Activated T-cell treated with anti-CD3 and anti-CD28 coated beads, Interleukin-2, amount 50 U/mL, for 24 hours (primary cell): ENCODE measurements at places on chromosomes 11 and 22.

GRCh38 chr11:64810891-64811272 is 531 bp upstream of the MEN1 start:
- H3K36me3 ChIP-seq, result peaks cover 39% of the 10 kb centered on the region
- DNase-seq, result no peak
- H3K27me3 ChIP-seq, result no peaks in the 10 kb centered on the region
- H3K4me1 ChIP-seq, result peaks cover 35% of the 10 kb centered on the region
- peak overlapping the region; percentile 95 for H3K27ac ChIP-seq
- peak overlapping the region; percentile 96 for H3K4me3 ChIP-seq

DNA sequence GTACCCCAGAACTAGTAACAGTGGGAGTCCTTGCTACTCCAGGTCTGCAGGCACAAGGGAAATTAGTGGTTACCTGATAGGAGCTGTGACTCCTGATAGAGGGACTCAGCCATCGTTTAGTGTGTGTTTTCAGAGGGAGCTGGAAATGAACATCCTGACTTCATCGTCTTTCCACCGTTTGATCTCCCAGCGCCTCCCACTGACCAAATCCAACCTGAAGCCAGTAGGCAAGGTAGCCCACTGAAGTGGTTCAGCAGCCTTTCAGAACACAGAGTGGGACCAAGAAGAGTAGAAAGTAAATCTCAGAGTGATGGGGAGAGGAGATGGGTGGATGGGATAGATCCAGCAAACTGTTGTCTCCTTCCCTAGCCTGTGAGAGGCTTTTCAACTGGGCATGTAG is 385.9 kb downstream of the INSC start:
- no peaks in the 10 kb centered on the region for H3K36me3 ChIP-seq
- H3K27ac ChIP-seq, result no peak overlapping the region
- DNase-seq, result no peak
- H3K27me3 ChIP-seq, result no peaks in the 10 kb centered on the region
- no peak overlapping the region for H3K4me3 ChIP-seq
- no peaks in the 10 kb centered on the region for H3K4me1 ChIP-seq

DNA sequence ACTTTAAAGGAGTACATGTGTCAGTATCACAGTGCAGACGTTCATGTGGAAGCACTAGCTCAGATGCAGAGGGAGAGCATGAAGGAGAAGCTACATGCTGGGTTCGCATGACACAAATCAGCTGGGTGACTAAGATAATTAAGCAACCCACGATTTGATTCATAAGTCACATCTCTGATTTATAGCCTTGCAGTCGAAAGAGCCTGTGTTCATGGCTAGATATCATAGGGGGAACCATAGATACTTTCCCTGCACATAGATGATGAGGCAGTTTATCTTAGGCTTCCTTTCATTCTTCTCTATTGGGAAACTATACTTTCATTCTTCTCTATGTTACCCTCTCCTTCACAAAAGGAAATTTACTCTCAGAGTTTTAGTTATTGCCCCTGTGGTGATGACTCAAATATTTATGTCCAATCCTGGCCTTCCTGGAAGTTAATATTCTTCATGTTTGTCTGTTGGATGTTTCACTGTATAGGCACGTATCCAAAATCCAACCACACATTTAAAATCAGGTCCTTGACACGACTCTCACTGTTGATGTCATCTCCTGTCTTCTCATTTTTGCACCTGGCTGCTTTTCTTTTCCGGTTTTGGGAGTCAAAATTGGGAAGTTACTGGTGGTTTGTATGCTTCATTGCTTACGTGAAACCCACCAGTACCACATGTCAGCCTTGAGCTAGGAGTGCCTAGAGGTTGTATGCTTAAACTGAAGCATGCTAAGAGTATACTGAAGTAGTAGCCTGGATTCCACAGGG is 56.3 kb upstream of the SLC5A12 start:
- H3K4me3 ChIP-seq, result no peak overlapping the region
- H3K27ac ChIP-seq, result no peak overlapping the region
- no peaks in the 10 kb centered on the region for H3K27me3 ChIP-seq
- no peak for DNase-seq
- no peaks in the 10 kb centered on the region for H3K36me3 ChIP-seq

DNA sequence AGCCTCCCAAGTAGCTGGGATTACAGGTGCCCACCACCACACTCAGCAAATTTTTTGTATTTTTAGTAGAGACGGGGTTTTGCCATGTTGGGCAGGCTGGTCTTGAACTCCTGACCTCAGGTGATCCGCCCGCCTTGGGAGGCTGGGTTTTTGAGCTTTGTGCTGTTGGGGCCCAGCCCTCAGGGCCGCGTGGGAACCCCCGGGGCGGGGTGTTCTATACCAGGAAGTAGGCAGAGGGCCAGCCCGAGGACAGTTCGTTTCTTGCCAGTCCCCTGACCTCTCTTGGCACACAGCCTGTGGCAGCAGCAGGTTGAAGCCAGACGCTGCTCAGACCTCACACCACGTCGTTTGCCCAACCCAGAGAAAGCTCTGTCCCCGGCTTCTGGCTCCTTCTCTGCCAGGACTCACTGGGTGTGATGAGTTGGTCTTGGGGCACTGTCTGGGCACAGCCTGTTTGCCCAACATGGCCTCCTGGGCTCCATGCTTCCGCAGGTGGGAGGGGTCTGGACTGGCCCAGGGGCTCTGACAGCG is 24.9 kb upstream of the CHKA start:
- no peak for DNase-seq
- H3K4me3 ChIP-seq, result no peak overlapping the region
- no peaks in the 10 kb centered on the region for H3K27me3 ChIP-seq
- no peak overlapping the region for H3K27ac ChIP-seq
- no peaks in the 10 kb centered on the region for H3K36me3 ChIP-seq

- DNase-seq, result no peak
- H3K4me1 ChIP-seq, result peaks cover 58% of the 10 kb centered on the region
Measured at GRCh38 chr11:63670433-63671321, 499 bp downstream of the ATL3 start.

GRCh38 chr11:48029681-48030290 is 49.4 kb downstream of the PTPRJ start:
- DNase-seq, result no peak
- H3K4me1 ChIP-seq, result peaks cover 67% of the 10 kb centered on the region
- H3K27me3 ChIP-seq, result no peaks in the 10 kb centered on the region
- H3K4me3 ChIP-seq, result no peak overlapping the region
- peak overlapping the region; percentile 47 for H3K27ac ChIP-seq

DNA sequence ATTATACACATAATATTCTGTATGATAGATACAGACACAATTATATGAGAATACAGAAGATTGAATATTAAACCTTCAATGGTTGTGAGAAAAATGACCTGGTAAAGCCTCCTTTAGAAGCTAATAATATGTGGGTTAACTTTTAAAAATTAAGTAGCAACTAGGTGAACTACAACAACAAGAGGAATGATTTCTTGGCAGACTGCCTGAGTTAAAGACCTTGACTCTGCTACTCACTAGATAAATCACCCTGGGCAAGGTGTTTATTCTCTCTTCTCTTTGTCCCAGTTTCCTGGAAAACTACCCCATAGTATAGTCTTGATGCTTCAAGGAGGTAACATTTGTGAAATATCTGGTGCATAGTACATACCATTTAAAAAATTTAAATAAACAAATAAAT is 519.6 kb upstream of the TENM4 start:
- DNase-seq, result no peak
- H3K36me3 ChIP-seq, result no peaks in the 10 kb centered on the region
- H3K27ac ChIP-seq, result no peak overlapping the region
- no peak overlapping the region for H3K4me3 ChIP-seq
- H3K4me1 ChIP-seq, result no peaks in the 10 kb centered on the region

DNA sequence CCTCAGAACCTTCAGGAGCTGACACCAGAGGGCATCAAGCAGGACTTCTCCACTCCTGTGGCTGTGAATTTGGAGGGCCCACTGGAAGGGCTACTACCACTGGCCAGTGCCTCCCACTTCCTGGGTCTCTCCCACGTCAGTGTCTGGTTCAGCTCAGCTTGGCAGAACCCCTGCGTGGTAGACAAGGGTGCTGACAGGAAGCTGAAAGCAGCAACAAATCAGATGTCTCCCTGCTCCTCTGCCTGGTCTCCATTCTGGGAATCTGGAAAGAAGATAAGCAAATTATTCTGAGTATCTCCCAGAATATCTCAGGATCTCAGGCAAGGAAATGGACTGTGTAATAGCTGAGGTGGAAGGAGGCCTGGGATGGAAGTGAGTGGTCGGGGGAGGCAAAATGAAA is 61.5 kb downstream of the TMPRSS5 start:
- peaks cover 17% of the 10 kb centered on the region for H3K27me3 ChIP-seq
- no peaks in the 10 kb centered on the region for H3K36me3 ChIP-seq
- no peaks in the 10 kb centered on the region for H3K4me1 ChIP-seq
- no peak for DNase-seq
- H3K27ac ChIP-seq, result no peak overlapping the region

GRCh38 chr22:31089160-31090100 is 8.3 kb downstream of the SMTN start:
- H3K36me3 ChIP-seq, result peaks cover 2% of the 10 kb centered on the region
- no peaks in the 10 kb centered on the region for H3K27me3 ChIP-seq
- peak; percentile 61 for DNase-seq
- no peak overlapping the region for H3K27ac ChIP-seq
- H3K4me1 ChIP-seq, result peaks cover 2% of the 10 kb centered on the region
- H3K4me3 ChIP-seq, result no peak overlapping the region

DNA sequence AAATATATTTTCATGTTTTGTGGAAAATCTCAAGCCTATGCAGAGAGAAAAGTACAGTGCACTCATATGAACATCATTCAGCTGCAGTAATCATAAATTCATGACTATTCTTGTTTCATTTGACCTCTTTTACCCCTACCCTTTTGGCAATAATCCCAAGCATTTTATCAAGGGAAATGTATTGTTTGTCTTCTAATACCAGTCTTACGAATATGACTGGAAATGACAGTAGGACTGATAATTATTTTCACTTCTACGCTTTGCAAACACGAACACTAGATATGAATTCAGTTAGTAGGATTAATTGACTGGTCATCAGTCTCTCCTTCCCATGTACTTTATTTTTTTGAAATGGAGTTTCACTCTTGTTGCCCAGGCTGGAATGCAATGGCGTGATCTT is 90.3 kb downstream of the MTMR3 start:
- peaks cover 17% of the 10 kb centered on the region for H3K36me3 ChIP-seq
- DNase-seq, result no peak
- H3K27ac ChIP-seq, result no peak overlapping the region
- H3K27me3 ChIP-seq, result no peaks in the 10 kb centered on the region
- peaks cover 5% of the 10 kb centered on the region for H3K4me1 ChIP-seq
- H3K4me3 ChIP-seq, result no peak overlapping the region

DNA sequence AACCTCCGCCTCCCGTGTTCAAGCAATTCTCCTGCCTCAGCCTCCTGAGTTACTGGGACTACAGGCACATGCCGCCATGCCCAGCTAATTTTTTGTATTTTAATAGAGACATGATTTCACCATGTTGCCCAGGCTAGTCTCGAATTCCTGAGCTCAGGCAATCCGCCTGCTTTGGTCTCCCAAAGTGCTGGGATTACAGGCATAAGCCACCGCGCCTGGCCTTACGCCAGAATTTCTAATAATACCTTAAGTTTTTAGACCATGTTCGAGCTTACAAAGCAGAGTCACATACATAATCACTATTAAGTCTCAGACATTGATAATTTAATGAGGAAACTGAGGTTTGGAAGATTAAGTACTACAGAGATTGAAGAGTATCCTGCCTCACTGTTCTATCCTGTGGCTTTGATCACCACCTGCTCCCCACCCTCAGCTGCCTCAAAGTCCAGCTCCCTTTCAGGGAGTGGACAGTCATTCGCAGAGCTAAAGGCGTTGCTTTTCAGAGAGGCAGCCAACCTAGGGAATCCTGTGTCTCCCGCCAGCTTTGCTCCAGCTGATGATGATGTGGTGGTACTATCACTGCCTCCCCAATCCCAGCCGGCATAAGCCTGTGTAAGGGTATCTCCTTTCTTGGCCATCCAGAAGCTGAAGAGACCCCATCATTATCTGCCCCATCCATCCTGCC is 7.7 kb downstream of the UBASH3B start:
- no peaks in the 10 kb centered on the region for H3K27me3 ChIP-seq
- H3K4me3 ChIP-seq, result no peak overlapping the region

DNA sequence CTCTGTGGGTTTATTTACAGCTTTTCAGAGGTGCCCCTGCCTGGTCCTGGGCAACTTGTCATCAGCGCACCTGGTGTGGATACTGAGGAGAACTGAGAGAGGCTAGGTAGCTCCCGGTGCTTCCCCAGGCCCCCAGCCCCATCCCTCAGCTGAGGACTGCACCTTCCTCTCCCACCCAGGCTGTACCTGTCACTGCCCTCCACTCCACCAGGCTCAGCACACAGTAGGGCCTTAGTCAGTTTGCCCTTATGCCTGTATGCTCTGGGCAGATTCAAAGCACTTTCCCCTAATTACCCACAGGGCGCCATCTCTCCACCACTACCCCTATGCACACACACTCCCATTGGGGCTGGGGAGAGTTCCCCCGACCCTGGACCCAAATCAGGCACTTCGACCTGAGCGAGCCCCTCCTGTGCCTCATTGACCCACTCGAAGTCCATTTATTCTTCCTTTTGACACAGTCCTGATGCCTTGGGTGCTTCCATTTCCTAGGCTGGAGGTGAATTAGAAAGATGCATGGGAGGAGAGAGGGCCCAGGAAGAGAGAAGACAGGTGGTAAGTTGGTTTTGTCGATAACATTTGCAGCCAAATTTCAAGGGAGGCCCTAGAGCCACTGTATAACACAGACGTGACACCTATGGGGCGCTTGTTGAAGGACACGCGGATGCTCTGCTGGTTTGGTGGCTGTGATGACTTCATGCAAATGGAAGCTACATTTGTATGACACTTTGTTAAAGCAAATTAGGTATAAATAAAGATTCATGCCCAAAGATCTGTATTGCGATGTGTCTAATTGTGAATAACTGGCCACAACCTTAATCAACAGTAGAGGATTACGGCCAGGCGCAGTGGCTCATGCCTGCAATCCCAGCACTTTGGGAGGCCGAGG is 13.8 kb upstream of the PICK1 start:
- H3K27ac ChIP-seq, result no peak overlapping the region
- no peaks in the 10 kb centered on the region for H3K4me1 ChIP-seq
- H3K4me3 ChIP-seq, result no peak overlapping the region
- H3K27me3 ChIP-seq, result no peaks in the 10 kb centered on the region
- no peaks in the 10 kb centered on the region for H3K36me3 ChIP-seq

- peaks cover 93% of the 10 kb centered on the region for H3K36me3 ChIP-seq
- H3K4me1 ChIP-seq, result peaks cover 44% of the 10 kb centered on the region
- no peaks in the 10 kb centered on the region for H3K27me3 ChIP-seq
- DNase-seq, result no peak
- H3K27ac ChIP-seq, result peak overlapping the region; percentile 100
Measured at GRCh38 chr11:62575156-62575555, 1.5 kb upstream of the EEF1G start.

DNA sequence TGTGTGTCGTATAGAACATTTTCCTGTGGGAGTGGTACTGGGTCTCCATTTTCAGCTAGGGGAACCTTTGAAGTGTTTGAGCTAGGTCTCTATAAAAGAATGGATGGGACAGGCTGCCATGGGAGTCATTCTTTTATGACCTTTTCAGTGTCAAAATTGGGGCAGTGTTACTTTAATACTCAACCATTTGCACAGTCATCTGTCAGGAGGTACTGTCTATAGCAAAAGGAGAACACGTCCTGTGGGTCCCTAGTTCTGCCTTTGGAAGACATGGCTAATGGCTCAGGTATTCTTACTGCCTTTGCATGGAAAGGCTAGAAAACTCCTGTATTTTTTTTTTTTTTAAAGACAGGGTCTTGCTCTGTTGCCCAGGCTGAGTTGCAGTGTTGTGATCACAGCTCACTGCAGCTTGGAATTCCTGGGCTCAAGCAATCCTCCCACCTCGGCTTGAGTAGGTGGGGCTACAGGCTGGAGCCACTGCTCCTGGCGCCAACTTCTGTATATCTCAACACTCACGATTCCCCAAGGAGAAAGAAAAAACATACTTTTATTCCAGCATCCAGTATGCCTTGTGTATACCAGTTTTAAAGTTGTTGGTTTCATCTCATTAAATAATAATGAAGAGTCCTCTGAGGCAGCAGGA is 2.1 kb upstream of the ATF4 start:
- H3K27me3 ChIP-seq, result no peaks in the 10 kb centered on the region
- H3K36me3 ChIP-seq, result peaks cover 95% of the 10 kb centered on the region
- DNase-seq, result no peak
- H3K4me1 ChIP-seq, result peaks cover 68% of the 10 kb centered on the region
- peak overlapping the region; percentile 99 for H3K27ac ChIP-seq
- H3K4me3 ChIP-seq, result peak overlapping the region; percentile 96
